Foreskin fibroblast (primary cell): ENCODE measurements at places on chromosomes 5 and 9.

DNA sequence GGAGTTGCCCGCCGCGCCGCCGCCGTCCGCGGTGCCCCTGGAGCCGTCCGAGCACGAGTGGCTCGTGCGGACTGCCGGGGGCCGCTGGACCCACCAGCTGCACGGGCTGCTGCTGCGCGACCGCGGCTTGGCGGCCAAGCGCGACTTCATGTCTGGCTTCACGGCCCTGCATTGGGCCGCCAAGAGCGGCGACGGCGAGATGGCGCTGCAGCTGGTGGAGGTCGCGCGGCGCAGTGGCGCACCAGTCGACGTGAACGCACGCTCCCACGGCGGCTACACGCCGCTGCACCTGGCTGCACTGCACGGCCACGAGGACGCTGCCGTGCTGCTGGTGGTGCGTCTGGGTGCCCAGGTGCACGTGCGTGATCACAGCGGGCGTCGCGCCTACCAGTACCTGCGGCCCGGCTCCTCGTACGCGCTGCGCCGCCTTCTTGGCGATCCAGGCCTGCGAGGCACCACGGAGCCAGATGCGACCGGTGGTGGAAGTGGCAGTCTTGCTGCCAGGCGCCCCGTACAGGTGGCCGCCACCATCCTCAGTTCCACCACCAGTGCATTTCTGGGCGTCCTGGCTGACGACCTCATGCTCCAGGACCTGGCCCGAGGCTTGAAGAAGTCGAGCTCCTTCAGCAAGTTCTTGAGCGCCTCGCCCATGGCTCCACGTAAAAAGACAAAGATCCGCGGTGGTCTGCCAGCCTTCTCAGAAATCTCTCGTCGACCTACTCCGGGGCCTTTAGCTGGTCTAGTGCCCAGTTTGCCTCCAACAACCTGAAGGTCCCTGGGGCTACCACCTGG lies 1.6 kb downstream of the SOWAHA start:
- DNase-seq, result no peak

GRCh38 chr9:69603656-69604055 lies 68.5 kb downstream of the APBA1 start:
- no peak for DNase-seq

DNA sequence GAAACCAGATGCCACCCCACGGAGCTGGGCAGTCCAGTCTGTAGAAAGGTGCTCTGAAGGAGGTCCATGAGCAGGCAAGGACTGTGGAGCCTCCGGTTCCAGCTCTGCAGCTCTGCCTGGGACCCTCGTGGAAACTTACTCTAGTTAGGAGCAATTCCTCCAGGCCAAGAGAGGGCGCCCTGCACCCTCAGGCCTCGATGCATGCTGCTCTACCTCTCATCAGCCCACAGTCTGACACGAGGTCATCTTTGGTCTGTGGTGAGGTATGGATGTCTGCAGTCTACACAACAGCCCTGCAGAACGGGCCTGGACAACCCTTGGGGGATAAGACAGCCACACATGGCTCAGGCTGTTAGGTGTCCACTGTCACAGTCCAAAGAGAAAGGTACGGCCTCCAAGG lies 50.6 kb upstream of the UBTD2 start:
- no peak for DNase-seq

- DNase-seq, result no peak
These were observed 9.9 kb downstream of the TEK start for GRCh38 chr9:27118916-27119315.

- DNase-seq, result no peak
These were observed 29.2 kb upstream of the PTCH1 start for GRCh38 chr9:95545831-95546567.
